ENCODE measurements at places on chromosomes 3 and 15.

DNA sequence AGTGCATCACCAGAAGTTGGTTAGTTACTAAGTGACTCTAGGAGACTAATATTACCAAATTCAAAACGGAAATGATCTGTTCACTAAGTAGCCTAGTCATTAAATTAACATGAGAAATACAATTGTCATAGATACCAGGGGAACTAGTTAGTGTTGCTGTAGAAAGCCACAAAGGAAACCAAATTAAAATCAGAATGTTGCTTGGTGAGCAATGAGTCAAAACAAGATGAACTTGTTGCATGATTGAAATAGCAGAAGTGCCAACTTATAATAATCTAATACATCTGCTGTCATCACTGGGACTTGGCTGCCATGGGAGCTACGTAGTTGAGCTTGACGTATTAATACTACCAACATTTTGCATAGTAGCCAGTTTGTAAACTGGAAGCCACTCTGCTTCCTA is 458.1 kb downstream of the DIPK2A start:
- no peak for DNase-seq

GRCh38 chr15:100944986-100945385 is 25.8 kb downstream of the LRRK1 start:
- no peak for DNase-seq

GRCh38 chr3:179278932-179279693 is 28.2 kb upstream of the KCNMB3 start:
- DNase-seq = no peak

DNA sequence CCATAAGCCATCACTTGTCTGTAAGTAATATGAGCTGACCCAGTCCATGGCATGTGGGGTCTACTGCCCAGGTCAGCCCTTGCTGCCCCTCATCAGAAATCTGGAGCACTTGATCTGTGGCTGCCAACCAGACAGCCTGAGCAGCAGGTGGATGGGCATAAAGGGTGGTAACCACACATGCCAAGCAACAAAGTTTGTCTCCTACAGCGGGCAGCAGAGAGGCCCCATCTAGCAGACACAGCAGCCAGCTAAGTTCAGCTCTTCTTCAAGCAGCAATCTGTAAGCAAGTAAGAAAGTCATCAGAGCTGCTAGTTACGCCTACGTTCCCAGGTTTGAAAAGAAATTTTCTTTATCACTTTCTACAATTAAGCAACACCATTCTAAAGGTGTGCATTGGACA is 27.9 kb downstream of the CHCHD4 start:
- no peak for DNase-seq

DNA sequence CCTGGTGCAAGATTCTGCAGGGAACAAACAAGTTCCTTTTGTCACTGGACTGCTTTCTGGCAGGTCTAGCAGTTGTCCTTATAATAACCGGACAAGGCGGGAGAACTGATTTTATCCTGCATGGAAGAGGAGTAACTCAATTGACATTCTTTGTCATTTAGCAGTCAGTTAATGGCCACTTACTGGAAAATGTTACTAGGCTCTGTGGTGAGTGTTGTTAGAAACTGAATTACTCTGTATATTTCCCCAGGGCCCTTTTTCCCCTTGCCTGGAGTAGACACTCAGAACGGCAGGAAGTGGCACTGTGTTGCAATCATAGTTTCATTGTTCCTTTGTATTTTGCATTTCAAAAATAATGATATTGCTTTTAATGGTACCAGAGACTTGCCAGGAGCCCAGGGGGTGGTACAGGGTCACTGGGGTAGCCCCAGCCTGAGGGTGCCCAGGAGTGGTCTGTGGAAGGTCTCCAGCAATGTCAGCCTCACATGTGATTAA is 318.6 kb upstream of the LRRFIP2 start:
- no peak for DNase-seq

Data from HFFc6 (cell line).